Iris pigment epithelial cell (primary cell): ENCODE measurements at places on chromosomes 6 and 20.

DNA sequence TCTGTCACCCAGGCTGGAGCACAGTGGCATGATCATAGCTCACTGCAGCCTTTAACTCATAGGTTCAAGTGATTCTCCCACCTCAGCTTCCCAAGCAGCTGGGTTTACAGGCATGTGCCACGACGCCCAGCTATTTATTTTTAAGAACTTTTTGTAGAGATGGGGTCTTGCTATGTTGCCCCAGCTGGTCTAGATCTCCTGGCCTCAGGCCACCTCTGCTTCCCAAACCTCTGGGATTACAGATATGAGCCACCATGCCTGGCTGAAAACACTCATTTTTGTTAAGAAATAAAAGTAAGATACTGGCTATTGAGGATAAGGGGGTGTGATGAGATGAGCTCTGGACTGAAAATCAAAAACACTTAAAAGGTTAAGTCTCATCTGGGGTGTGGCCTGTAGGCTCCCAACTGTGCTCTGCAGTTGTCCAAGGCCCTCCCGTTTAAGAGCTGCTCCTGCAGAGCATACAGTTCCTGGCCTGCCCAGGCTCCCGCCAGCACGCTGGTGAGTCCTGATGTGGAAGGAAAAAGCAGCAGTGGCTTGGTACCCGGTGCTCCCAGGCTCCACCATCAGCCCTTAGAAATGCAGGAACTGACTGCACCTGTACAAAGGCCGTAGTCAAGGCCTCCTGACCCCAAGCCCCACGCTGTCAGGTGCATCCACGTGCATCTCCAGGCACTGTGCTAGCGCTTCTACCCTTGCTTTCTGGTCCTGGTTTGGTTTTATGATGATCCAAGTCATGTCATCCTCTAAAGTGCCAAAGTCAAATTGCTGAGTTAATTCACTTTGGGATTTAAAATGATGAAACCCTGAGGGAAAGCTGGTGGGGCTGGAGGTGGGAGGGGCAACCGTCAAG is 111.5 kb downstream of the TMEM242 start:
- DNase-seq = no peak

- DNase-seq = no peak
These were observed 532.8 kb downstream of the RFPL4B start for GRCh38 chr6:112879920-112880413.

DNA sequence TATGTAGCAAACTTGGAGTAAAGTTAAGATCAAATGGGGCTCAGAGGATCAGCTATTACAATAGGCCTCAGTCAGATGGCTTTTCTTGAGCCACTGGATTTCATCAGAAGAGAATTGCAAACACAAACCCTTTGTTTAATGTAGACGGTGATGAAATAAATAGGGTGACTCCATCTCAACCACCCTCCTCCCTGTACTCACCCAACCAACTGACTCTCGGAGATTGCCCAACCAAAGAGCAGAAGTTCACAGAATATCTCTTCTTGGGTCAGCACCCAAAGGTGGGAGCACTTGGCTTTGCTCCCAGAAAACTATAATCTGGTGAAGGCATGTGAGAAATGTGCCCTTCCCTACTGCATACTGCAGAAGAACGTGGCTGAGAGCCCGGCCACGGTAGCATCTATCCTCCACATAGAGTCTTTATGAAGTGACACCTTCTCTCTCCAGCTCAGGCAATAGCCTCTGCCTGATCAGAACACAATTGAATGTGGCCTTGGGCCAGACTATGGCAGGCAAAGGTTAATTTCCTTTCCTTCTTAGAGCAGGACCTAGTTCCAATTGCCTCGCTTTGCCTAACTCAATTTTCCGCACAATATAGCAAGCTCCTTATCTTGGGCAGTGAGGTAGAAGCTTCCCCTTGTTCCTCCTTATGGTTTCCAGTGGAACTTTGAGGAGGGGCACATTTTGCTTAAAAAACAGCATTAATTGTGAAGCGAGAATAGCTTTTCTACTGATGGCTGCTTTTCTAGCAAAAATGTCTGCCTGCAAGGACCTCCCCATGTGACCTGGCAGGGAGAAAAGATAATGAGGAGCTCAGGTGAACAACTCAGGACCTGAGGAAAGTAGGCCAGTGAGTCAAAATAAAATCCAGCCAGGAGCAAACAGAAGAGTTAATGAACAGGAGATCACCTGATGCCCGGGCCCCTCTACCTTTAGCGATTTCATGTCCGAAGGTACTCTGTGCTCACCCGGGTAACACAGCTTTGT is 79.4 kb downstream of the GFOD1 start:
- DNase-seq = peak; percentile 98

GRCh38 chr6:2793534-2794151 is 28.4 kb downstream of the WRNIP1 start:
- DNase-seq = no peak

DNA sequence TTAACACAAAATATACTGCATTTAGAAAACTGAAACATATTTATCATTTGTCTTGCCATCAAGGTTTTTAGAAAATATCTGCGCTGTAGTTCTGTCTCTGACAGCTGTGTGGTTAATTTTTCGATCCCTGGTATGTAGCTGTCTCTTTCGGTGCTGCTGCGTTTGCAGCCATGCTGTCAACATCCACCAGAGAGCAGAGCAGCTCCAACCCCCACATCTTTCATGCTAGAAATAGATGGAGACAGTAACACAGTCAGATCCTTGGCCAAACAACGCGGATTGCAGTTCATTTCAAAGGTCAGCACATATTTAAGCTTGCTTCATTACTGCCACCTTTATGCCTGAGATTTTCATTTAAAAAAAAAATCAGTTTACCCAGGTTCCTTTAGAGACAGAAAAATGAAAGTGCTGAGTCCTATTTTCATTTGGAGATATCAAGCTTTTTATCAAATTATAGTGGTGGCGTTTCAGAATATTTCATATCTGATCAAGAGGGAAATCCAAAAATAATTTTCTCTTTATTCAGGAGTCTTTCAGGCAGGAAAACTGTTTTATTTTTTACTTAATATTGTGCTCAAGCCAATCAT is 157.7 kb upstream of the MMS22L start:
- peak; percentile 42 for DNase-seq

GRCh38 chr20:53296025-53296424 is 297.6 kb downstream of the ZNF217 start:
- no peak for DNase-seq

DNA sequence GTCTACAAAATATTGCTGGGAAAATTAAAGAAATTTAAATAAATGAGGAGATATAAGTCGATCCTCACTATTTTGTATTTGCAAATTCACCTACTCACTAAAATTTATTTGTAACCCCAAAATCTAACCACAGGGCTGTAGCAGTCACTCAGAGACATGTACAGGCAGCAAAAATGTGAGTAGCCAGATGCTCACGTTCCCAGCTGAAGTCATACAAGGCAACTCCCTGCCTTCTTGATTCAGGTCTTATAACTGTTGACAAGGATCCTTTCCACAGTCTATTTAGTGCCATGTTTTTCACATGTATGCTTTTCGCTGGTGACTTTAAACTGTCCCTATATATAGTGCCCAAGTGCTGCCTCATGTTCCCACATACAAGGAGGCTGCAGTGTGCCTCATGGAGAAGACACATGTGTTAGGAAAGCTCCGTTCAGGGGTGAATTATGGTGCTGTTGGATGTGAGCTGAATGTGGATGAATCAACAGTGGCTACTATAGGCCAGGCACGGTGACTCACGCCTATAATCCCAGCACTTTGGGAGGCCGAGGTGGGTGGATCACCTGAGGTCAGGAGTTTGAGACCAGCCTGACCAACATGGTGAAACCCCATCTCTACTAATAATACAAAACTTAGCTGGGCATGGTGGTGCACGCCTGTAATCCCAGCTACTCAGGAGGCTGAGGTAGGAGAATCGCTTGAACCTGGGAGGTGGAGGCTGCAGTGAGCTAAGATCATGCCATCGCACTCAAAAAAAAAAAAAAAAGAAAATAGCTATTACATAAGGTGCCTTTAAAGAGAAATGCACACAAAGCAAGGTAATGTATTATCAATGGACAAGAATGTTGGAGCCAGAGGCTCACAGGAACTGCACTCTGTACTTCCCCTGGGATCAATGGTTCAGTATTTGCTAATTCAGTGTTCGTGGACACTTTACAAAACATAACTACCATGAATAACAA is 55.3 kb downstream of the STK35 start:
- peak; percentile 23 for DNase-seq
